Stimulated activated CD4-positive, alpha-beta T cell treated with anti-CD3 and anti-CD28 coated beads, Interleukin-1b, Interleukin-23, amount 100 ng/mL, for 1 hour (primary cell): ENCODE measurements at places on chromosomes 13 and 19.

DNA sequence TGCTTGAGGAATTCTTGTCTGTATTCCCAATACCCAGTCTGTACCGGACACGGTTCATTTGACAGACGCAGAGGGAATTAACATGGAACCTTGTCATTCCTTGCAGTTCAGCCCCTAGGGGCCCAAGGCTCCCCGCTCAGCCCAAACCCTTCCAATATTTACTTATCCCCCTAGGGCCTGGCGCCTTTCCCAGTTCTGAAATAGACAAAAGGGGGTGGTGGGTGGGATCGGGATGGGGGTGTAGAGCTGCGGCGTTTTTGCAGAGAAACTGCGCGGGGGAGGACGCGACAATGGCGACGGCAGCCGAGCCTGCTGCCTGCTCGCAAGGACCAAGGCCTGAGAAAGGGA, 583 bp downstream of the AKAP8L start:
- no peak for DNase-seq

DNA sequence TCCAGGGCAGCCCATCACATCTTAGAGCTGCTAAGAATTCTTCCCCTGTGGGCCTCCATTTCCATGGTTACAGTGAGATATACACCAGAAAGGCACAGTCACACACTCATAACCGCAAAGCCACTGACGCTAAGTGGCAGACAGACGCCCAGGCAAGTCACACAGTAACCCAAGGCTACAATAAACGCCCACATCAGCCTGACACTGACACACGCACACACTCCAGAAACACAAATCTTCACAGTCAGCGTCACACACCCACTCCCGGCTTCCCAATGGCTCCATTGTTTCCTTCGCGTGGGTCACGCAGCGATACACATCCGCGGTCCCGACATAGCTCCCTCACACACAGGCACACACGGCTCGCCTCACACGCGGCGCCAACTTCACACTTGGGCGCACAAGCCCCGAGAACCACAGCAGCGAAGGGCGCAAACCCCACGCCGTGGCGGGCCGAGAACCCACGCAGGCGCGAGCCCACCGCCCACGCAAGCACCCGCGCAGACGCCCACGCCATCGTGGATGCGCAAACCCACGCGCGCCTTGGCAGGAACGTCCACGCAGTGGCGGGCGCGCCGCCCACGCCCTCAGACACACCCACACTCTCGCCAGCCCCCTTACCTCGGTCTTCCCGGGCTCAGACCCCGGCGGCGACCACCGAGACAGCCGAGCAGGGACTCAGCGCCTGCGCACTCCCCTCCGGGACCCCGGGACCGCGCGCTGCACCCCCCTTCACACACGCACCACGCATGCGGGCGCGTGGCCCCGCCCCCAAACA, at the start of gene ZNF667:
TSS of gene ZNF667 (minus strand) at position 695 of the 778 bp plus-strand sequence. CDS start 14,975 bp downstream, outside the sequence.
- DNase-seq: no peak

DNA sequence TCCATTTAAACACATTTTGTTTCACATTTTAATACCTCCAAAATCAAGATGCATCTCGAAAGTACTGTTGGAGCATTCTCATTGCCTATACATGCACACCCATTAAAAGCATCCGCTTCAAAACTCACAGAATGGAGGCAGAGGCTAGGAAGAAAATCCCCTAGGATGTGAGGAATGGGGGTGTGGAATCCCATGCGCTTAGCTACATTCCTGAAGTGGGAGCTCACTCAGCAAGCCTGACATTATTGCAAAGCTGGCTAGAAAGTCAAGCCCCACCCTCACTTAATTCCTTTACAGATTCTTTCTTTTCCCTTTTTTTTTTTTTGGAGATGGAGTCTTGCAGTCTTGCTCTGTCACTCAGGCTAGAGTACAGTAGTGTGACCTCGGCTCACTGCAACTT, 4.6 kb upstream of the FAM32A start:
- no peak for DNase-seq

DNA sequence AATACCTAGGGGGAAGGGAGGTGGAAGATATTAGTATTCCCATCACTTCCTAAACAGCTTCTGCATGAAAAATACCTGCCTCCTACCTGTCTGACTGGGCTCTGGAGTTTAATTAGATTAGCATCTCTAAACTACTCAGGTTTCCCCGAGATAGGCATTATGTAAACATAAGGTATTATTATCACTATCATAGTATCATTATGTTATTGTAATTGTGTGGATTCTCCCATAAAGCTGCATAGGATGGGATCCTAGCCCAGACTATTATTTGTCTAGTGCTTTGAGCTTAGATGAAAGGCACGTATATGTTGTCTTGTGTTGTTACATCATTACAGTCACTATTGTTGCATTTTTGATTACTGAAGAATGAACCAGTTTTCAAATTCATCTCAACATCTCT, 115.2 kb upstream of the SOX21 start:
- DNase-seq: no peak

DNA sequence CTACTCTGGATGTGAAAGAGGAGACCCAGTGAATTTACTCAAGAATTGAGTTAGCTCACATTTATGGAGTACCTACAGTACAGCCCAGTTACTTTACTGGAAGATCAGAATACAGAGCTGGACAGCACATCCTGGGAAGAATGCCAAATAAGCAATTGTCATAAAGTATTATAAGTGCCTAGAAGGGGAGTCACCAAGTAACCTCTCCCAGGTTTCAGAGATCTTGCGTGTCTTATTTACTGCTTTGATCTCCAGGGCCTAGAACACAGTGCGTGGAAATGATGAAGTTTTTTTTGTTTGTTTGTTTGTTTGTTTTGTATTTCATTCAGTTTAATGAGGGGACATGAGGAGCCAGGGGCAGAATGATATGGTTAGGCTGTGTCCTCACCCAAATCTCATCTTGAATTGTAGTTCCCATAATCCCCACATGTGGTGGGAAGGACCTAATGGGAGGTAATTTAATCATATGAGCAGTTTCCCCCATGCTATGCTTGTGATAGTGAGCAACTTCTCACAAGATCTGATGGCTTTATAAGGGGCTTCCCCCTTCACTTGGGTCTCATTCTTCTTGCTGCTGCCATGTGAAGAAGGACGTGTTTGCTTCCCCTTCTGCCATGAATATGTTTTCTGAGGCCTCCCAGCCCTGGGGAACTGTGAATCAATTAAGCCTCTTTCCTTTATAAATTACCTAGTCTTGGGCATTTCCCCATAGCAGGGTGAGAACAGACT, 5.2 kb downstream of the GARRE1 start:
- DNase-seq: no peak

DNA sequence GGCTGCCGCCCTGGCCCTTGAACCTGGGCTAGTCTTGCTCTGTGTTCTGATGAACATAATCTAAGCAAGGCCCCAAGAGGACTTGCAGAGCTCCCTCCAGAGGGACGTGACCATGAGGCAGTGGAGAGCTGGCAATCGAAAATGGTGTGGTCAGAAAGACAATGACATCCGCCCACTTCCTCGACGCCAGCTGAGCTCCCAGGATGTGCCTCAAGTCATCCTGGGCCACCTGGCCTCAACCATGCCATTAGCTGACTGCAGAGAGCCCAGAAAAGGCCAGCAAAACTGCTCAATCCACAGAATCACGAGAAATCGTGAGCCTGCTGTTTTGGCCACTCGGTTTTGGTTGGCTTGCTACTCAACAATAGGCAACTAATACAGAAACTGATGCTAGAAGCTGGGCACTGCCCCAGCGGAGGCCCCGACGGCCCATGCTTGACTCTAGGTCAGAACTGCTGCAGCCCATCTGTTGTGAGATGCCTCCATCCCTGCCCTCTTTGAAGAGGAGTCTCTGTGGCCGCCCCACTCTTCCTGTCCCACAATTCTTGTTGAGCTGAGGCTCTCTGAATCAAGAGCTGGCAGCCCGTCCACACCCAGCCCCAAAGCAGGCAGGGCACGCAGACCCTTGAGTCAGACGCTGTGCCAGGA, 53.3 kb downstream of the STK24 start:
- DNase-seq: no peak

DNA sequence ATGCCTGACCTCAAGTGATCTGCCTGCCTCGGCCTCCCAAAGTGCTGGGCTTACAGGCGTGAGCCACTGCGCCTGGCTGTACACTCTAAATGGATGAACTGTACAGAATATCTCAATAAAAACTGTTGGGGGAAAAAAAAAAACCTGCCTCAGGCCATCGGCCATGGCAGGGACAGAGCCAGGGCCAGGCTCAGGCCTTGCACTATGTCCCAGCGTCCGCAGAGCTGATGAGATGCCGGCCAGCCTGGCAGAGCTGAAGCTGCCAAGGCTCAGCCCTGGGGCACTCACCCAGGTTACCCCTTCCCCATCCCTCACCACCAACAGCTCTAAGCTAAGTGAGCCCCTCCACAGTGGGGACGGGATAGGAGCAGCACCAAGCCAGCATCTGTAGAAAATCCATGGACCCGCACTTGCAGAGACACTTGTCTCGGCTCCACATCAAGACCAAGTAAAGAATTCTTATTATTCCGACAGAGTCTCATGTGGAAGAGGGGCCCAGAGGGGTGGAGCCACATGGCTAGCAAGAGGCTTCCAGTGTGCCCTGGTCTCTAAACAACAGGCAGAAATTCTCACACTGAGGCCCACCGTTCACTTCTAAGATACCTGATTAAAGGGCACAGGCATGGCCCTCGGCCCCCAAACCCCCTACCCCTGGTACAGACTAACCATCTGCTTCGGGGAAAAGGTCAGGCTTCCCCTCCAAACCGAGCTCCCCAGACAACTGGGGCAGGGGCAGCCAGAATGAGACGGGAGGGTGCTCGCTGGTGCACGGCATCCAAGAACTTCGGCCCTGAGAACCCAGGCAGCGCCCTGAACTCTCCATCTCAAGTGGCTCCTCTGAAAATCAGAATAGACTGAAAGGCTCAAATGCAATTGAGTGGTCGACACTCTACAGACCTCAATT, 5.8 kb downstream of the PPP6R1 start:
- DNase-seq: no peak

DNA sequence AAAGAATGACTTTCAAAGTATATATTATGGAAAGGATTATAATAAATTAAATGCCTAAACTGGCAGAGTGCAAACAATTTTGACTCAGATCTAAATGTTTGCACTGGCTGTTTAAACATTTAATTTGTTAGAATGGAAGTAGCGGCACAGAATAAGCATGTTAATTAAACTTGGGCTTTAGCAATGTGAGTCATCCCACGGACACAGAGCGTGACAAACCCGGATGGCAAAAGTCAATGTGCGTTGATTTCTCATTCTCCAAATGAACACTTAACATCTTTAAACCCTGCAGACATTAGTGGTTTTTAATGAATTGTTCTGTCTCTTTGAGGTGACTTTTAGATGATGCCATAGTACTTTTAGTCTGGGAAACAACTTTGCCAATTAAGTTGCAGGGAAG, 38.4 kb downstream of the PCDH8 start:
- DNase-seq: no peak

- DNase-seq: no peak
Measured at GRCh38 chr13:73810647-73811046, 323.6 kb downstream of the KLF12 start.

- no peak for DNase-seq
Measured at GRCh38 chr13:49740870-49741269, 49.6 kb upstream of the EBPL start.

- no peak for DNase-seq
Measured at GRCh38 chr13:42334329-42334706, 62.4 kb downstream of the AKAP11 start.
